ENCODE measurements at places on chromosomes 4 and X.

GRCh38 chr4:12545812-12546211 lies 938.3 kb downstream of the RAB28 start:
- no peak for DNase-seq

DNA sequence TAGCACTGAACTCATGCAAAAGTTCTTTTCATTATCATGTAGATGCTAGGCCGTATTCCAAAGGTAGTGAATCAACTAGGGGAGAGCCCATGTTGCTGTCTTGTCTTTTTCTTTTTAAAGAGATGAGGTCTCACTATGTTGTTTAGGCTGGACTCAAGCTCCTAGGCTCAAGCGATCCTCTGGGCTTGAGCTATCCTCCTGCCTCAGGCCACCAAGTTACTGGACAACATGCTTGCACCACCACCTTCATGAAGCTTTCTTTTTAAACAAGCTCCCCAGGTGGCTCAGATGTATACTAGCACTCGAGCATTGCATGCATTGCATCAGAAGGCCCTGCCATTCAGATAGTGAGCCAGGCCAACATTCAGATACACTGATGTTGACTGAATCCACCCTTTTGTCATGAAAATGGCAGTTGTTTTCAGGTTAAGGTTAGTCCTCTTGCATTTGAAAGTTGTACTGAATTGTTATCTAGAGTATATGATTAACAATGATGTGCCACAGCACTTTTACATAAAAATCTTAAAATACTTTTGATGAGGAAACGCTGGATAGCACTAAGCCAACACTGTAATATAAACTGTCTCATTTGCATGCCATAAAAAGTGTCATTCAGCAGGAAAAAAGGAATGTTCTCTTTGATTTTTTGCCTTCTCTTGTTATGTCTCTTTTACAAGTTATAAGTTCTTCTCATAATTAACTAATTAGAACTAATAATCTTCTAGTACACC lies 76.7 kb downstream of the FNIP2 start:
- no peak for DNase-seq

DNA sequence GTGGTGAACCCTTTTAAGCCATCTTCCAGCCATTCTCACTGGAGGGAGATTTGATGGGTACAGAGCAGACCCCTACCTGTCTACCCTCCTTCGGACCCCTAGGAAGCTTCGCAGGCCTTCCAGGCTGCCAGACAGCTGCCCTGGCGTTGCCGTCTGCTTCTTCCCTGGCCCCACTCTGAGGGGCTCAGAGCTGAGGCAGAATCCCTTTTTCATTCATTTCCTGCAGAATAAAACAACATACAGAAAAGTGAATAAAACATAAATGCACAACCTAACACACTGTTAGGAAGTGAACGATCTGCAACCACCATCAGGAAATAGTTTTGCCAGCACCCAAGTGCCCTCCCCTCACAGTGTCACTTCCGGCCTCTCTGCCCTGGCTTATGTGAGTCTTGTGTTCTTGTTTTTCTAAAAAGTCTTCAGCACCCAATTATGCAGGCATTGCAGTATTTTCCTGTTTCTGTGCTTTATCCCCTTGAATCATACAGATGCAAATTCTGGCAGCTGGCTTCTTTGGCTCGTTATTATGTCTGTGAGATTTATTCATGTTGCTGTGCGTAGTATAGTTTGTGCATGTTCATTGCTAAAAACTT lies 5.6 kb upstream of the ADD1 start:
- DNase-seq = peak; percentile 52

DNA sequence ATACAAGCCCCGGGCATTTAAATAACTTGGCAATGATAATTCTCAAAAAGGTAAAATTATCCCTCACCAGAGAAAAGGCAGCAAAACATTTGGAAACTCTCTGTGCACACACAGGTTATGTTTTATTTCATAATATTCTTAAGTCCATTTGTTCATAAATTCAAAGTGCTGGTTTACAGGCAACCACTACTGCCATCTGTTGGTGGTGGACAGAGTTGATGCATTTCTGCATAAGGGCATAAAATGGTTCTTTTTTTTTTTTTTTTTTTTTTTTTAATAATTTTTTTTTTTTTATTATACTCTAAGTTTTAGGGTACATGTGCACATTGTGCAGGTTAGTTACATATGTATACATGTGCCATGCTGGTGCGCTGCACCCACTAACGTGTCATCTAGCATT lies 31.5 kb upstream of the IL21 start:
- peak; percentile 8 for DNase-seq

DNA sequence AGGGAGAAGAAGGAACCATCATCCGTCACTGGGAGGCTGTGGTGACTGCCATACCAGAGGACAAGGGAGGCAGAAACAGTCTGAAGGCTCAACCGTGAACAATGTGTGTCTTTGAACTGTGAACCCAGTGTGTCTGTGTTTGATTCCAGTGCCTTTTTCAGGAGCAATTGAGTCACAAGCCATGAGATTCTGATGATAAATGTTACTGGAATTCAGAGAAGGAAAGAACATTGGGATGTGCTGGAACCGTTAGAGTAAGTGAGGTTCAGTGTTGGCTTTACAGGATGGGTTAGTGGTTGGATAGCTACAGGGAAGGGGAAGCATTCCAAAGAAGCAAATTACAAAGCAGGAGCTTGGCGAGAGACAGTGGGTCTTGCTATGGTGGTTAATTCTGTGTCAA lies 464.4 kb downstream of the TRIML1 start:
- no peak for DNase-seq

DNA sequence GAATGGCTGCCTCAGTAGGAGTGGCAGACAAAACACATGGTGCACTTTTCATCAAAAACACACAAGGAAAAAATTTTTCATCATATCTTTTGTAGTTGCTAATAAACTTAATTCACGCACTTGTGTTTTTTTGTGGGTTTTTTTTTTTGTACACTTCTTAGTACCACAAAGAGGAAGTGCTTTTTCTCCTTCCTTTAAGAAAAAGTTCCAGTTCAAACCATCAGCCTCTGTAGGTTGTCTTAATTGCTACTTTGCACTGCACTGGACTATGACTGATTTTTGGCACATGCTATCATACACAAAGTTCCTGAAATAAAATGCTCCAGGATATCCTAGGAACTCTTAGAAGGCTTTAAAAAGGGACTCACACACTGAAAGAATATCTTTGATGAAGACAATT lies at the start of gene PHEX:
PHEX (plus strand) TSS at position 242 of the 400 bp plus-strand sequence. CDS start 681 bp downstream, outside the sequence.
- DNase-seq = no peak
